ENCODE measurements at places on chromosomes 1 and 21.

DNA sequence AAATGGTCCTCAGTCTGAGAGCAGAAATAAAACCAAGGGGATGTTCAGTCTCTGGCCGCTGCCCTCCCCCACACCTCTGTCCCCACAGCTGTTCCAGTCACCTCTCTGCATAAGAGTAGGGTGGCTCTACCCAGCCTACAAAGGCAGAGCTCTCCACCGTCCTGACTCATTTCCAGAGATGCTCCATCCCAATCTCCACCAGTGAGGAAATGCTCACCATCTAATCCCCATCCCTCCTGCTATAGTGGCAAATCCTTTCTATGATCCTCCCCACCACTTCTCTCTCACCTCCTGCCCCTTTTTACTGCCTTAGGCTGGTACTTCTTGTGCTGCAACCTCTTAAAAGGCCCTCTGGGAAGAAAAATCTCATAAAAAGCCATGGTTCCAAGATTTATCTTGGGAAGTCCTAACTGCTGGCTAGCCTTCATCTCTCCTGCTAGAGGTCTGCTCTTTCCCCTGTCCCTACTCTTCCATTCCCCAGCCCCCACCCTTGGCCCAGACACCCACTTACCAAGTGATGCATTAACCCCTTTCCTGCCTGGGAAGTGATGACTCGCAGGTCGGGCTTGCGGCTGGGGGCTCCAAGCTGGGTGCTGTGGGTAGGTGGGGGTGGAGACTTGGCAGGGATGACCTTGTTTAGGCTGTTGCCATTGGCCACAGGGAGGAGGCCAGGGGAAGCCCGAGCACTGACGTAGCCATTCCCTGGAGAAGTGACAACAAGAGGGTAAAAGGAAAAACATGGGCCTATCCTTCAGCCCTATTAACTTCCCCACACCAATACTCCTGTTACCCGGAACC is 23.9 kb downstream of the MEF2D start:
- DNase-seq = no peak

GRCh38 chr1:234936612-234937389 is 191.8 kb downstream of the TOMM20 start:
- DNase-seq = no peak

GRCh38 chr1:221911714-221912113 is 169.8 kb upstream of the DUSP10 start:
- DNase-seq = no peak

- no peak for DNase-seq
Measured at GRCh38 chr21:31484219-31484618, 140.2 kb upstream of the TIAM1 start.

- DNase-seq = no peak
Measured at GRCh38 chr21:41970106-41970391, 16.2 kb upstream of the C2CD2 start.

- DNase-seq = no peak
Measured at GRCh38 chr1:208251911-208252835, 8.0 kb upstream of the PLXNA2 start.

GRCh38 chr1:162138112-162138511 is 68.6 kb downstream of the NOS1AP start:
- DNase-seq = no peak

DNA sequence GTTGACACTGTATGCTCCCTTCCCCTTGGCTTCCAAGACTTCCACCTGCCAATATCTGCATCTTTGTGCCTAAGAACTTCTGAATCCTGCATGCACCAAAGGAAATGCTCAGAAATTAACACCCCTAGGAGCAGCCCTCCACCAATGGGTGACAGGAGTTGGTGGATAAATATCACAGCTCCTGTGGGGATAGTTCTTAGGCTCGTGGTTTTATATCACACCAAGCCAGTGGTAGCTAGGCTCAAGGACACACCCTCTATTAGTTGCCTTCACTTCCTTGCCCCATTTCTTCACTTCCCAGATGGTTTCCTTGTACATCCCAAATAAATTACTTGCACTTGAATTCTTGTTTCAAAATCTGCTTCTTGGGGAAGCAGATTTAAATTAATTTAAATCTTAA is 16.9 kb upstream of the CDC14A start:
- DNase-seq = no peak
